ENCODE measurements at places on chromosomes 5 and 9. TPM values are rescaled to one million over a fixed set of nuclear protein-coding genes. Genes with fewer than 3 reads are reported as not detected.

The CENPH gene
- polyA plus RNA-seq: 7.3 TPM

The NUDT2 gene
- 19.9 TPM for polyA plus RNA-seq

The CYSRT1 gene
- polyA plus RNA-seq: 1.5 TPM

The ENHO gene
- not detected for polyA plus RNA-seq

The NEUROG1 gene
- not detected for polyA plus RNA-seq

The LCN10 gene
- 0.84 TPM for polyA plus RNA-seq

The SLC28A3 gene
- polyA plus RNA-seq: not detected

The SPINK6 gene
- polyA plus RNA-seq: not detected

The SLC6A19 gene
- not detected for polyA plus RNA-seq

The F12 gene
- 2.5 TPM for polyA plus RNA-seq

The HAVCR2 gene
- polyA plus RNA-seq: 0.16 TPM

The ANKDD1B gene
- 0.12 TPM for polyA plus RNA-seq

The PCDHB2 gene
- polyA plus RNA-seq: 7.5 TPM

The FOXD4L5 gene
- polyA plus RNA-seq: 0.10 TPM

The FRMPD1 gene
- not detected for polyA plus RNA-seq

The SYK gene
- polyA plus RNA-seq: not detected

The IFNA21 gene
- not detected for polyA plus RNA-seq

The CAMSAP1 gene
- polyA plus RNA-seq: 4.1 TPM

The ANKRD31 gene
- 0.01 TPM for polyA plus RNA-seq

The TMEM167A gene
- 31.2 TPM for polyA plus RNA-seq

The CSF1R gene
- polyA plus RNA-seq: not detected

The PCDHB15 gene
- 0.48 TPM for polyA plus RNA-seq

The TMEM215 gene
- not detected for polyA plus RNA-seq

The LMX1B gene
- polyA plus RNA-seq: not detected

The PLPP6 gene
- 13.1 TPM for polyA plus RNA-seq

The CBY3 gene
- not detected for polyA plus RNA-seq

The RLN2 gene
- polyA plus RNA-seq: not detected

The HAPLN1 gene
- polyA plus RNA-seq: not detected

The TGFBI gene
- polyA plus RNA-seq: 457 TPM

The FBP2 gene
- not detected for polyA plus RNA-seq

The SPINK9 gene
- polyA plus RNA-seq: not detected

The SPINK7 gene
- not detected for polyA plus RNA-seq

The SLC36A2 gene
- not detected for polyA plus RNA-seq

The TXN gene
- 364 TPM for polyA plus RNA-seq

The ALDOB gene
- polyA plus RNA-seq: 0.84 TPM

The MSMP gene
- polyA plus RNA-seq: 0.34 TPM

The SLC4A9 gene
- 0.05 TPM for polyA plus RNA-seq

The SLC6A3 gene
- 0.12 TPM for polyA plus RNA-seq

The GMCL2 gene
- 0.03 TPM for polyA plus RNA-seq

The PCA3 gene
- not detected for polyA plus RNA-seq

The SCGB3A1 gene
- 0.17 TPM for polyA plus RNA-seq

The IL12B gene
- polyA plus RNA-seq: not detected

The PLAC8L1 gene
- polyA plus RNA-seq: 0.29 TPM

The KCNV2 gene
- polyA plus RNA-seq: not detected

The SCGB3A2 gene
- not detected for polyA plus RNA-seq

The MEGF10 gene
- polyA plus RNA-seq: not detected

The FBN2 gene
- not detected for polyA plus RNA-seq

The ANKRD20A1 gene
- not detected for polyA plus RNA-seq

The IFNA10 gene
- polyA plus RNA-seq: not detected

The SOWAHA gene
- polyA plus RNA-seq: 0.95 TPM
